Kidney tubule cell (primary cell): ENCODE measurements at places on chromosomes 3 and 15.

- peak; percentile 88 for DNase-seq
Observed at GRCh38 chr3:40899286-40899712, 300.0 kb upstream of the CTNNB1 start.

GRCh38 chr3:149506965-149507364 is 32.5 kb downstream of the TM4SF4 start:
- no peak for DNase-seq

DNA sequence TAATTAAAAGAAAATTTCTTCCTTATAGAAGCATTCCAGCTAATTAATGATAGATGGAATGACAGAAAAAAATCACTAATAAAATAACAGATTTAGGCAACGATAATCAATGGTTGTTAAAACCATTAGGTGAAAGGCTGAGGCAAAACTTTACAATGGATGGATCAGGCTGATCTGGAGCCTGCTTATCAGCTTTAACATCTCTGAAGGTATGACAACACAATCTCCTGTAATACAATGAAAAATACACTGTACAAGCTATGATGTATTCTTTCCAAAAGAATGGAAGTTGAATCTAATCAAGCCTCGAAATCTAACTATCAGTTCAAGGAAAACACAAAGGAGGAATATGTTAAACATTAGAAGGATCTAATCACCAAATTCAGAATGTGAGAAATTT is 39.3 kb downstream of the EMC4 start:
- DNase-seq: no peak

DNA sequence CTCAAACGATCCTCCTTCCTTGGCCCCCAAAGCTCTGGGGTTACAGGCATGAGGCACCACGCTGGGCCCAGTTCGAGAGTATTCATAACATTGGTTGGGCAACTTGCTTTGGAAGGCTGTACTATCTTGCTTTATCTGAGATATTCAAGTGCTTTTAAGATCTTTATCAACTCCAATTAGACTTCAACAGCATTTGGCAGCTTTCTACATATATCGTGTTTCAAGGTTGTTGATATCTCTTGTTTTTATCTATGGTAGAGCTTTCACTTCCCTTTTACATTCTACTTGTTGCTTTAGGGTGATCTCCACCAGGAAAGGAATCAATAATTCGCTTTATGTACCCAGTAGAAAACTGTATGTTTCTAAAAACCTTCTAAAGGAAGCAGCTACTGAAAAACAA is 395.3 kb downstream of the IL5RA start:
- DNase-seq: no peak

- no peak for DNase-seq
Observed at GRCh38 chr3:12906916-12907290, 65.5 kb upstream of the RPL32 start.
